ENCODE measurements at places on chromosomes 1 and 21. TPM values are rescaled to one million over a fixed set of nuclear protein-coding genes. Genes with fewer than 3 reads are reported as not detected.

- DNase-seq = no peak
Observed at GRCh38 chr1:221394011-221394544, 347.8 kb downstream of the DUSP10 start.

- no peak for DNase-seq
Observed at GRCh38 chr1:12152113-12152891, 14.5 kb upstream of the TNFRSF1B start.

GRCh38 chr1:56286506-56286905 lies 292.9 kb downstream of the PLPP3 start:
- no peak for DNase-seq

The MMP23B gene
- total RNA-seq = 16.6 TPM

The PDPN gene
- total RNA-seq = 29.5 TPM

The LCE1F gene
- not detected for total RNA-seq

Data from ureter (tissue), 1 donor.